ENCODE measurements at places on chromosomes 11 and 22. TPM values are rescaled to one million over a fixed set of nuclear protein-coding genes. Genes with fewer than 3 reads are reported as not detected.
A peak's percentile ranks its signal among the peaks of the same experiment; 100 is the strongest.

- DNase-seq: no peak
- H3K4me3 ChIP-seq: no peak overlapping the region
- peaks cover 51% of the 10 kb centered on the region for H3K4me1 ChIP-seq
- H3K27me3 ChIP-seq: no peaks in the 10 kb centered on the region
- no peaks in the 10 kb centered on the region for H3K36me3 ChIP-seq
- H3K27ac ChIP-seq: peak overlapping the region; percentile 94
These were observed 1.9 kb downstream of the TMA7B start for GRCh38 chr22:39962071-39962470.

- DNase-seq: no peak
- H3K4me3 ChIP-seq: no peak overlapping the region
- peaks cover 4% of the 10 kb centered on the region for H3K4me1 ChIP-seq
- H3K27ac ChIP-seq: peak overlapping the region; percentile 75
- H3K36me3 ChIP-seq: no peaks in the 10 kb centered on the region
These were observed 37.8 kb downstream of the PRR5L start for GRCh38 chr11:36333897-36334296.

GRCh38 chr11:4546878-4547277 is 1.9 kb downstream of the OR52M1 start:
- no peaks in the 10 kb centered on the region for H3K4me1 ChIP-seq
- no peak overlapping the region for H3K27ac ChIP-seq
- H3K4me3 ChIP-seq: no peak overlapping the region
- no peak for DNase-seq

- no peak for DNase-seq
- H3K27ac ChIP-seq: no peak overlapping the region
- H3K36me3 ChIP-seq: peaks cover 13% of the 10 kb centered on the region
- no peaks in the 10 kb centered on the region for H3K27me3 ChIP-seq
These were observed 82.2 kb upstream of the OR4B1 start for GRCh38 chr11:48134221-48134922.

- no peak for DNase-seq
- H3K4me1 ChIP-seq: peaks cover 12% of the 10 kb centered on the region
- H3K27me3 ChIP-seq: peaks cover 10% of the 10 kb centered on the region
- no peak overlapping the region for H3K27ac ChIP-seq
These were observed 7.9 kb downstream of the NCAM1 start for GRCh38 chr11:112968941-112969713.

DNA sequence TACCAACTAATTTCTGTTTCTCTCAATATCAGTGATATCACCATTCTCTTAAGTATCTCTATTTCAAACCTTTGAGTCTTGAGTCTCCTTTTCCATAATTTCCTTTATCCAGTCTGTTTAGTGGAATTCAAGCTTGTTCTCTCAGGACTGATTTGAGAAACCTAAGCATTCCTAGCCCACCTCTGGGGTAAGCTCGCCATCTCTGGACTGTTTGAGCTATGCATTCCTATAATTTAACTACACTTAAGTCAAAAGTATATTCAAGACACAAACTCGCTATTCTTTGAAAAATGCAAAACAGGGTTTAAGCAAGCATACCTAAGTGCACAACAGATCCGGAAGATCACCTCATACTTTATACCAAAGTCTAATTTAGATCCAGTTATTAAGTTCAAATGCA is 2.1 kb upstream of the DLAT start:
- no peak for DNase-seq
- H3K27ac ChIP-seq: peak overlapping the region; percentile 8
- no peaks in the 10 kb centered on the region for H3K27me3 ChIP-seq
- no peak overlapping the region for H3K4me3 ChIP-seq
- H3K36me3 ChIP-seq: peaks cover 8% of the 10 kb centered on the region

DNA sequence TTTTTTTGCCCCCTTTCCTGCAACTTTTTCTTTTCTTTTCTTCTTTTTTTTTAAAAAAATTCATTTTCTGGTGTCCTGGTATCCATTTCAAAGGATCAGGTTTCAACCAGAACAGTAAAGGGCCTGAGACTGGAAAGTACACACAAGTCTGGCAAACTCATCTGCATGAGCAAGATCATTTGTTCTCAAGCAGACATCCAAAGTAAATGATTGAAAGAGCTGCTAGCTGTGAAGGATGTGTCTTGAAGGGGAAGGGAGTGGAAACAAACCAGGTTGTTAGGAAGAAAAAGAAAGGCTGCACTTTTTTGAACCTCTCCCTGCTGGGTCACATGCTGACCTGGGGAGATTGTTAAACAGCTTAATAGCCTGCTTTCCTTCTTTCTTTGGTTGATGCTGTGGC is 5.3 kb downstream of the YAP1 start:
- H3K36me3 ChIP-seq: peaks cover 2% of the 10 kb centered on the region
- DNase-seq: no peak
- H3K27me3 ChIP-seq: no peaks in the 10 kb centered on the region

GRCh38 chr11:67032830-67033551 is 10.1 kb downstream of the SYT12 start:
- H3K4me3 ChIP-seq: no peak overlapping the region
- DNase-seq: no peak
- H3K27ac ChIP-seq: peak overlapping the region; percentile 98

DNA sequence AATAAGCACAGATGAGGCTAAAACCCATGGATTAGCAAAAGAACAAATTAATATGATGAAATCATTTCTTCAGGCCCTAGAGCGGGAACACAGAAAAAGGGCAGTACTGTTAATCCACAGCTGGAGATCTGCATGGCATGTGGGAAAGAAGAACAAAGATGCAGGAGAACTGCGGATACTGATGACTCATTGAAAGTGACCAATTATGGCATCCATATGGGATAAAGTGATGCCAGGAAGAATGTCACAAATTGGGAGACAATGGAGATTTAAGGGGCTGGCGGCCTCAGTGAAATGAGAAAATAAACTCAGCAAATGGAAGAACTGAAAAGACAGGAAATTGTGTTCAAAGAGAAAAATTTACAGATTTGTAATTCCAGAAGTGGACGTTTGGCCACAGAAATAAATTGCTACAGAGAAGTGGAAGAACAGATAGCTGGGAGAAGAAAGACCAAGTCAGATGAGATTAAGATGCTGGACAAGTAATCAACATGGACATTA is 39.4 kb downstream of the SIK3 start:
- no peaks in the 10 kb centered on the region for H3K27me3 ChIP-seq
- peaks cover 14% of the 10 kb centered on the region for H3K4me1 ChIP-seq
- H3K36me3 ChIP-seq: no peaks in the 10 kb centered on the region
- no peak overlapping the region for H3K4me3 ChIP-seq
- H3K27ac ChIP-seq: peak overlapping the region; percentile 0

- no peaks in the 10 kb centered on the region for H3K27me3 ChIP-seq
- peaks cover 32% of the 10 kb centered on the region for H3K4me1 ChIP-seq
- DNase-seq: no peak
- H3K4me3 ChIP-seq: no peak overlapping the region
- H3K27ac ChIP-seq: no peak overlapping the region
These were observed 2.3 kb downstream of the TKFC start for GRCh38 chr11:61335355-61335710.

- H3K36me3 ChIP-seq: peaks cover 4% of the 10 kb centered on the region
- peak; percentile 92 for DNase-seq
- H3K4me1 ChIP-seq: peaks cover 3% of the 10 kb centered on the region
- no peak overlapping the region for H3K27ac ChIP-seq
- no peak overlapping the region for H3K4me3 ChIP-seq
These were observed 3.9 kb downstream of the LMF2 start for GRCh38 chr22:50503475-50504145.

GRCh38 chr11:102591160-102591718 is 33.9 kb downstream of the MMP20 start:
- DNase-seq: no peak
- H3K36me3 ChIP-seq: no peaks in the 10 kb centered on the region
- H3K4me3 ChIP-seq: no peak overlapping the region

DNA sequence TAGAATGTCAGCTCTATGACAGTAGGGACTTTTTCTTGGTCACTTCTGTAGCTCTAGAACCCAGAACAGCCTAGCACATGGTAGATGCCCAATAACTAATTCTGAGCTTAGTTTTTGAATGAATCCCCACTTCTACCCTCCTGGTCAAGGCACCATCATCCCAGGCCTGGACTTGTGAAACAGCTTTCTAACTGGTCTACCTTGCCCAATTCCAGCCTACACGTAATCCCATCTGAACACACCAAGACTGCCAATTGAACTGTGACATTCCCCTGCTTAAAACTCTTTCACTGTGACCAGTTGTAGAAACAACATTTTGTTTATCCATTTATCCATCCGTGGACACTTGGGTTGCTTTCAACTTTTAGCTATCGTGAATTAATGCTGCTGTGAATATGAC is 6.1 kb upstream of the FOLR3 start:
- H3K27me3 ChIP-seq: peaks cover 34% of the 10 kb centered on the region
- H3K4me1 ChIP-seq: no peaks in the 10 kb centered on the region
- no peak overlapping the region for H3K4me3 ChIP-seq
- H3K27ac ChIP-seq: no peak overlapping the region
- no peak for DNase-seq

GRCh38 chr11:31069447-31070205 is 299.9 kb downstream of the DCDC1 start:
- no peak for DNase-seq
- peaks cover 4% of the 10 kb centered on the region for H3K27me3 ChIP-seq
- peaks cover 3% of the 10 kb centered on the region for H3K4me1 ChIP-seq
- no peak overlapping the region for H3K4me3 ChIP-seq
- H3K27ac ChIP-seq: no peak overlapping the region

DNA sequence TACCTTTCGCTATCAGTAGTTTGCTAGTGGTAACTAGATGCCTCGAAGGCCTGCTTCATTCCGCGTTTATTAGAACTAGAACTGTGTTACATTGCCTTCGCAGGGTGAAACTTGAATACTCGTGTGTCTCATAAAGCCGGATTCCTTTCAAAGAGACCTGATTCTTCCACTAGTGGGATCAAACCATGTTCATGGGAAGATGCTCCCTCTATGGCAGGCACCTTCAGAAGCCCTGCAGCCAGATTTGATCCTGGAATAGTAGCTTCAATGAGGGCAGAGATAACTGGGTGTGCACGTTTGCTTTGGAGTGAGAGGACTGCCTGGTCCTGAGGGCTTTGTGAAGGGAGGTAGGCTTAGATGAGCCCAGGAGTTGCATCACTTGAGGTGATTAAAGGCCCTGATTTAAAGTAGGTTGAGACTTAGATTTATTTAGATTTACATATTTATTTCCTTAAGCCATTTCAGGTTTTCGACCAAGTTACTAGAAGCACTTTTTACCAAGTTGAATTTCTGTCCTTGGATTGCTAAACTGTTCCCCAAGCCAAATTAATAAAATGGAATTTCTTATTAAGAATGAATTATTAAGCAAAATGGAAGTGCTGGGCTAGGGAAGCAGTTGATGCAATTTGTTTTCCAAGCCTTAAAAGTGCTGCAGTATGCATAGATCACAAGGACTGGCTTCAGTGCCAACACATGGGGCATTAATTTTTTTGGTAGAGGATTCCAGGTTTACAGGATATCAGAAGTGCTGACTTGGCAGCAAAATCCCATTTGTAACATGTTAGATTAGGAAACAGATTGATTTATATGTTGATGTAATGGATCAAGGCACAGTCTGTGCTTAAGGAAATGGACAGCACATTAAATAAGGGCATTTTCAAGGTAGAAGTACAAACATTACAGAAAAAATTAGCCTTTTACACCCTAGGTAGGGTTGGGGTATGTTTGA is 32.9 kb downstream of the APLP2 start:
- no peaks in the 10 kb centered on the region for H3K27me3 ChIP-seq
- no peak overlapping the region for H3K27ac ChIP-seq
- H3K4me3 ChIP-seq: no peak overlapping the region
- peaks cover 3% of the 10 kb centered on the region for H3K36me3 ChIP-seq
- H3K4me1 ChIP-seq: peaks cover 44% of the 10 kb centered on the region

Gene ZNF214
- total RNA-seq: 1.4 TPM

Gene POU2AF1
- not detected for total RNA-seq

Gene USH1C
- 0.72 TPM for total RNA-seq

Gene TSGA10IP
- not detected for total RNA-seq

Gene SLC22A8
- total RNA-seq: not detected

Data from chondrocyte (in vitro differentiated cells).